ENCODE measurements at places on chromosomes 5 and 9. TPM values are rescaled to one million over a fixed set of nuclear protein-coding genes. Genes with fewer than 3 reads are reported as not detected.

- no peak for DNase-seq
These were observed 6.3 kb downstream of the SLC12A7 start for GRCh38 chr5:1105350-1106265.

DNA sequence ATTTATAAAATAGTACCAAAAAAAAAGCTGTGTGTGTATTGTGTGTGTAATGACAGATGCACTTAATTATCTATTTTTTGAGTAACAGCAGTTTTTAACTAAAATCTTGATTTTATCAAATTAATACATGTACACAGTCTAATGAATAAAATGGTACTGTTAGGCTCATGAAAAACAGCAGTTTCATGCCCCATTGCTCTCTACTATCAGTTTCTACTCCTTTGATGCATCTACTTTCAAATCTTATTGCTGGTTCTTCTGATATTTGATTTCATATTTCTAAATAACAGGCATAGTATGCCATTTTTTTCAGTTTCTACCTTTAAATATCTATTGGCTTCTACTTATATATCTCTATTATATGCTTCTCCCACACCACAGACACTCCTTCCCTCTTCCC is 117.4 kb downstream of the CCDC171 start:
- DNase-seq: no peak

Gene SMIM23
- not detected for total RNA-seq

Gene TOR1A
- total RNA-seq: 41.7 TPM

Data from Karpas-422 (cell line).